ENCODE measurements at places on chromosomes 6 and 20. TPM values are rescaled to one million over a fixed set of nuclear protein-coding genes. Genes with fewer than 3 reads are reported as not detected.
A peak's percentile ranks its signal among the peaks of the same experiment; 100 is the strongest.

GRCh38 chr6:156602066-156602385, 175.2 kb upstream of the ARID1B start:
- peak; percentile 83 for DNase-seq

DNA sequence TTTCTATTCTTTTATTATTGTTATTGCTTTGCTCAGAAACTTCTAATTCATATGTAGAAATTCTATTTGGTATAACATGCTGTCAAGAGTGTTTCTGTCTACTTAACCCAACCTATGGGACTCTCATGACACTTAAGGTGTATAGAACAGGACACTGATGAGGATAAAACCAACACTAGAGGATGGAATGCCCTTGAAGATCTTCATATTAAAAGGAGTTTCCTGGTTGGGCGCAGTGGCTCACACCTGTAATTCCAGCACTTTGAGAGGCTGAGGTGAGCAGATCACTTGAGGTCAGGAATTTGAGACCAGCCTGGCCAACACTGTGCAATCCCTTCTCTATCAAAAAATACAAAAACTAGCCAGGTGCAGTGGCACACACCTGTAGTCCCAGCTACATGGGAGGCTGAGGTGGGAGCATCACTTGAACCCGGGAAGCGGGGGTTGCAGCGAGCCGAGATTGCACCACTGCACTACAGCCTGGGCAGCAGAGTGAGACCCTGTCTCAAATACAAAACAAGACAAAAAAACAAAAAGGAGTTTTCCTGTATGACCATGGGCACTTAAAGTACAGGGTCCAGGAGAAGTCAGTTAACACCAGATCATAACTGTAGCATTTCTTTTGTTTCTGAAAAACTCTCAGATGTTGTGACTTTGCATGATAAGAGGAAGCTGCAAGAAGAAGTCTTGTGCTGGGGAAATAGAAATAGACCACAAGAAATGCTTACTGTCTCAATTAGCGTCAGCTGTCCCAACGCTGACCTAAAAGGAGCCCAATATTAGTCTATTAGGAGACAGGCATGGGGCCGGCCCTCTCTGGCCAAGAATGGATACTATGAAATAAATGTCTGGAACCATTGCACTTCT, 38.9 kb upstream of the CD2AP start:
- DNase-seq, result peak; percentile 66

GRCh38 chr20:15911581-15911980, 661.7 kb downstream of the KIF16B start:
- DNase-seq, result no peak

DNA sequence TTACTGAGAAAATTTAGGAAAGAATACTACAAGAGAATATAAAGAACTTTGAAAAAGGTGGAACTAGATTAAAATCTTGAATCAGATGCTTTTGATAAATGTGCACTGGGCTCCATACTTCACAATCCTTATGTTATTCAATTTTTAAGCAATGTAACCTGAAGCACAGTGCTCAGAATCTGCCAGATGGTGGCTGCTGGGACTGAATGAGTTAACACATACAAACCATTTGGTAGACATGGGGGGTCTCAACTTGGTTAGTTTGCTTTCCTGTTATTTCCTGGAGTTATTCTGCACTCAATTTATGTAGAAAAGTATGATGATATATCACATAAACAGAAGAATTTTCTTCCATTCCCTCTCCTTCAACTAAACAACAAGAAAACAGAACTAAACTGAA, 326.5 kb downstream of the RNGTT start:
- no peak for DNase-seq

DNA sequence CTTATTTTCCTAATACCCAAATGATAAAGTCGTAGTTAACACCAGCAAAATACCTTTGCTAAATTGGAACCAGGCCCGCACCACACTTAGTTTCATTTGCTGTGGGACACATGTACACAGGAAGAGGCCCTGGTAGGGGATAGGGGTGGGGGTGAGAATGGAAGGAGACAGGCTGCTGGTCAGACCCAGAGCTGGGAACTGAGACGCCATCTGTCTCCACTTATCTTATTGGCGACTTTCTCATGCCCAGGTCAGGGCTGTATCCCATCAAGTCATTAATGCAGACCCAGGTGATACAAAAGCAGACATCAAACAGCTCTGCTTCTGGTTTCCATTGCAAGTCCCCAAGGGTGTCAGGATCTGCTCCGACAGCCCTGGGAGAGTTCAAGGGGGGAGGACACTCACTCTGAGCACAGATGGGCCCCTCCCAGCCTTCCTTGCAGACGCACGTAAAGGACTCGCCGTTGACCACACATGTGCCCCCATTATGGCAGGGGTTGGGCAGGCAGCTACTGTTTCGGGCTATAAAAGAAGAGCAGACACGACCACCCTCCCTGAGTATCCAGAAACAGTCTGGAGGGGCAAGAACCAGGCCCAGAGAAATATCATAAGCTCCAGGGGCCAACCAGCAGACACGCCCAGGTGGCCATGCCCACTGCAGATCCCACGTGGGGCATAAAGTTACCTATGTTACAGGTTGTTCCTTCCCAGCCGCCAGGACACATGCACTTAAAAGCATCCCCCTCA, 29.2 kb downstream of the JAG1 start:
- DNase-seq, result no peak

GRCh38 chr20:61635721-61636455, 383.8 kb downstream of the CDH4 start:
- no peak for DNase-seq

GRCh38 chr6:136254851-136255466, 4.8 kb upstream of the MTFR2 start:
- no peak for DNase-seq

GRCh38 chr6:132011582-132011981, 60.4 kb upstream of the CCN2 start:
- no peak for DNase-seq

GRCh38 chr6:5084360-5084780, 771 bp upstream of the PPP1R3G start:
- DNase-seq, result peak; percentile 92

DNAH8 gene
- not detected for total RNA-seq

ULBP3 gene
- total RNA-seq, result 2.4 TPM

NKX2-4 gene
- total RNA-seq, result not detected

CGA gene
- not detected for total RNA-seq

SMIM8 gene
- total RNA-seq, result 14.8 TPM

DYNLT2 gene
- 0.81 TPM for total RNA-seq

SLC32A1 gene
- not detected for total RNA-seq
